ENCODE measurements at places on chromosomes 11 and 22.

DNA sequence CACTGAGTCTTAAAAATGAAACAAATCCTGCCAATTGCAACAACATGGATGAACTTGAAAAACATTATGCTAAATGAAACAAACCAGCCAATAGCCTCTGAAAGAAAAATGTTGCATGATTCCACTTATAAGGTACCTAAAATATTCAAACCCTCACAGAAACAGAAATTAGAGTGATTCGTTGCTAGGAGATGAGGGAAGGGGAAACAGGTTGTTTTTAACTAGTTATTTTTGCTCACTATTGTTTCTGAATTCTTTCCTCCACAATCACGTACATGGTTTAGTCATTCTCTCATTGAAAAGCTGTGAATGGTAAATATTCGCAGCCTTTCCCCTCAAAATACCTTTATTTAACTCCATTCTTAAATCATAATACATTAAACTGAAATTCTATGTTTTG lies 14.0 kb upstream of the TYR start:
- DNase-seq = peak; percentile 25

DNA sequence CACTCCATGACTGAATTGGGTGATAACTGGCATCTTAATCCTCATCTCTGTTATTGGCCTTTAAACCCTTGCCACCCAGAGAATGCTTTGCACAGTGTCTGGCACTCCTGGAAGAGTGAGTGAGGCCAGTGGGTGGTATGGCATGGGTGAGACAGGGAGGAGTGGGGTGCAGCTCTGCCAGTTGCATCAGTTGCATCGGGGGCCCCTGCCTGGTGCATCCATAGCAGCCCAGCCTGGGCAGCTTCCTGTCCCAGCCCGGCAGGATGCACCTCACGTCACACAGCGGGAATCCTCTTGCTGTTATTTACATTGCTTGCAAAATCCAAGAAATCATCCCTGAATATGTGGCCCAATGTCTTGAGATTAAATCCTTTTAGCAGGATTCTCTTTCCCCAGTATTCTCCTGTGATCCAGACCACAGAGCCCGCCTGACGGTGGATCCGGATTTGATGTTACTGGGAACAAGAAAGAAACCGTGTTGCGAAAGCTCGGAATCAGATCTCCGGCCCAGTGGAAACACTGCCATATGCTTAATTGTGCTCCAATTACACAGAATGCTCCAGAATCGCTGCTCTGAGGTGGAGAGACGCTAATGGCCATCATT lies 37.6 kb upstream of the MN1 start:
- no peak for DNase-seq

DNA sequence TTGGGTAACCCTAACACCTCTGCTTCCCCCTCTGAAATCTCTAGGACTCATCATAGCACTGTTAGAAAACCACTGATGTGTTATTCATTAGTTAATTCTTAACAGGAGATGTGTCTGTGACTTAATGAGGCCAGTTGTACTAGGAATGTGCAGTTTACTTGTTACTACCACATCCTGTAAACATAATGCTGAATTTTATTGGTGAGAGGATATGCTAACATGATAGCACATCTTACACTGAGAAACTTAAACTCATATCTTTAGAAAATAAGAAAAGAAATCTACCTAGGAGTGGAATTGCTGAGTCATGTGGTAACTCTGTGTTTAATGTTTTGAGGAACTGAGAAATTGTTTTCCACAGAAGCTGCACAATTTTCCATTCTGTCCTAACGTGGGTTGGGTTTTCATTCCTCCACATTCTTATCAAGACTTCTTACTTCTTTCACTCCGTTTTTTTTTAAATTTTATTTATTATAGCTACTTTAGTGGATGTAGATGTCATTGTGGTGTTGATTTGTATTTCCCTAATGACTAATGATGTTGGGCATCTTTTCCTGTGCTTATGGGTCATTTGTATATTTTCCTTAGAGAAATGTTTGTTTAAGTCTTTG lies 33.7 kb downstream of the RNF121 start:
- no peak for DNase-seq

- DNase-seq = no peak
Measured at GRCh38 chr22:43257549-43257948, 70.6 kb upstream of the TTLL12 start.

GRCh38 chr11:117818041-117818873 lies 6.3 kb downstream of the FXYD2 start:
- peak; percentile 33 for DNase-seq

- DNase-seq = no peak
Measured at GRCh38 chr11:1375955-1376258, 13.8 kb upstream of the BRSK2 start.

GRCh38 chr22:37204045-37204655 lies 8.1 kb downstream of the SSTR3 start:
- no peak for DNase-seq

DNA sequence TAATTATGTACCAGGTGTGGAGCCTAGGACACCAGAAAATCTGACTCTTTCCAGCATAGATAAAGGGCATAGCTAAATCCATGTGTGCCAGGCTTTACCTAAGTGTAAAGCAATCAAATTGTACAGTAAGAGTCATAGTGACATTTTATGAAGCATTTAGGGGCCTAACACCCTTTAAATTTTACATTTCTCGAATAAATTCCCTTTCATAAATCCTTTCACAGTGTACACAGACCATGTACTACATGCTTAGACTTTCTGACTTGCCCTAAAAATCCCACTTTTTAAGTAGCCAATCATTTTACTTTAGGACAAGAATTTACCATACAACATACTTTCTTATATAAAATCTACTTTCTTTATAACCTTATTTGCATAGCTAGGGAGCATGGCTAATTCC lies 727.6 kb upstream of the LUZP2 start:
- no peak for DNase-seq

Measured in glomerular endothelial cell (primary cell).